ENCODE measurements at places on chromosomes 7 and 10.

DNA sequence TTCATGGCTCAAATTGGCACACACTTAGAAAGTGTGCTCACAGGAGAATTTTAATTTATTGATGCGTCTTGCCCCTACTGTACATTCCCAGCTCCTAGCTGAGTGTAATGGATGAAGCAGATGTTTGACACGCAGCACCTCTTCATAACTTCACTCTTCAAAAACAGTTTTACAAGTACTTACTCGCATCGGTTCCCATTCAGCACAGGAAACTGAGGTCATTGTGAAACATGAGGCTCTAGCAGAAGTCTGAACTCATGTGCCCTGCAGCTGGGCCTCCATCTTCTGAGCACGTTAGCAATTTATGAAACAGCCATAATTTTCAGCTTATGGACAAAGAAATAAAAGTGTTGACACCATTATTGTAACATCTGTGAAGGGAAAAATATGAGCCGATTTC, 558.9 kb upstream of the MGMT start:
- DNase-seq: no peak

DNA sequence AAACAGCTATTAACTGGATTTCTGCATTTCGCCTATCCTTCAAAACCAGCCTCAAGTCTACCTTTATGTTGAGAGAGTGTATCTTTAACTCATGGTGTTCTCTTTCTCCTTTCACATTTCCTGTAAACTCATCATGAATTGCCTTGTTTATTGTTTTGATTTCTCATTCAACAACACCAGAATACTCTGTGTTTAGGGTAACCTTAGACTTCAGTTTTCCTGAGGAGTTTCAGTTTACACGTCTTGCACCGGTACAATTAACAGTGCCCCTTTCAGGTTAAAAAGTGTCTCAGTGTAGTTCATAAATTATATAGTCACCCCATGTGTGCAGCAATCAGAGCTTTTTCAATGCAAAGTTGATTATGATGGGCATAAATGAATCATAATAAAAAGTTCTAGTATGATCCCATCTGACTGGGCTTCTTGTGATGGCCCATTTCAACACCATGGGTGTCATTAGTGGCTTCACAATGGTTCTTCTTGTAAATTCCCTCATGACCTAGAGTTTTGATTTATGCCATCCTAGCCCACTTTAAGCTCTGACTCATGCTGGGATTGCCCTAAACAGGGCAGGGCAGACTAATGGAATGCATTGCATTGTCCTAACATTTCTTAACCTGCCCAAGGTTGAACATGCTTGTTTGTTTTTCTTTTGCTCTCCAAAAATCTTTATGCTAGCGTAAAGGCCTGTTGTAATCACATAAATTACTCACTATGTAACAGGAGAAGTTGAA, 22.0 kb downstream of the ITGB8 start:
- DNase-seq: no peak

DNA sequence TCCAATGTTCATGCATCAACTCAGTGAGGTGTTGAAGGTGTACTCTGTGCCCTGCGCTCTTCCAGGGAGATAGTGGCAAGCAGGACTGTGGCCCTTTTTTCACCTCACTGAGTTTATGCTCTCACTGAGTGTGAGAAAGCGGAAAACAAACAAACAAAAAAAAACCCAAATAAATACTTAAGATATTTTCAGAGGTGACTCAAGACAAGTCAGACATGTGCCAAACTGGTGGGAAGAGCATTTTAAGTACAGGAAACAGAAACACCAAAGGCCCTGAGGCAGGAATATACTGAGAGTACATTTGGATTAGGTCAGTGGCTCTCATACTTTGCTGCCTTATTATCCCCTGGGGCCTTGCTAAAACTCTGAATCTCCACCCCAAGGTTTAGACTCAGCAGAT, 111.9 kb upstream of the IGFBP3 start:
- DNase-seq: no peak

DNA sequence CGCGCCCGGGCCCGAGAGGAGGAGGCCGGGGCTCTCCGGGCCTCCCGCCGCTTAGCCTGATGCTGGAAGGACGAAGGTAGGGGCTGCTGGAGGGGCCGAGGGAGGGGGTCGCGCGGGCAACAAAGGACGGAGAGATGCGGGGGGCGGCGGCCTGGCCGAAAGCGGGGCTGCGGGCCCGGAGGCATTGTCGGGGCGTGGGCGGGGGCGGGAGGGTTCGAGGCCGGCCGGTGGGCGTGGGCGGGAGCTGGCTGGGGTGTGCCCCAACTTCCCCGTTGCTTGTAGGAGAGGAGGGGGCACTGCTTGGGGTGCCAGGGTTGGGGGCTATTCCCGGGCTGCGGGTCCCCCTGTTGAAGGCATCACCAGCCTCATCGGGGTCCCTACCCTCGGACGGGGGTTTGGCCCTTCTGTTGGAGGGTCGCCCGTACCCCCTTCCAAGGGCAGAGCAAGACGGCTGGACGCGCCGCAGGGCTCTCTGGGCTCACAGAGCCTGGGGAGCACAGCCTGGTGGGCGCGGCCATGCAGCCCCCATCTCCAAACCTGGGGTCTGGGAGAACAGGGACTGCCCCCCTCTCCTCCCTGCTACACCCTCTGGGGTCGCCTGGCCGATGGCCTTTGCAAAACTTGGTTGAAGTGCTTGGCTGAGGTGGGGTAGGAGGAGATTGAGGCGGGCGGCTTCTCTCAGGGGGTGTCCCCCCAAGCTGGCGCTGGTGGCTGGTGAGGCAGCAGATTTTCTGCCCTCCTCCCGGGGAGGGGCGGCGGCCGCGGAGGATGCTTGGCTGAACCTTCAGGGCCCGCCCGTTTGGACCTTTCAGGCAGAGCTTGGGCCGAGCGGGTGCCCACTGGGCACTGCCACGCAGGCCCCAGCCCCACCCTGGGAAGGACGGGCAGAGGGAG, 699 bp downstream of the CLIP2 start:
- DNase-seq: no peak

GRCh38 chr10:29189256-29189655, 99.6 kb upstream of the LYZL1 start:
- no peak for DNase-seq

DNA sequence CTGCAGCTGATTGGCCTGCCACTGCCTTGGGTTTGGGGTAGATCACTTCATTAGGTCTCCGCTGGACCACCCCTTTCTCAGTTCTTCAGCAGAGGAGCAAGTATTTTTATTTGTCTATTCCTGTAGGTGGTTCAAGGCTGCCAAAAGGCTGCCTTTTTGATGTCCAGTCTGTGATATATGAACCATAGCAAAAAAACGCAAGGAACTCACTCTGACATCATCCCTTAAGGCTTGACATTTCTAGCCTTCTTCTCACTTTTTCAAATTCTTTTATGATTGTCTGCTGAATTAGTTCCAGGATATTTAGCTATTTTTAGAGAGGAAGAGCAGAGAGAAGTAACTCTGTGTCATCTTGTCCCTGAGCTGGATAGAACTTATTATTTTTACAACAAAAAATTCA, 269.2 kb downstream of the BAMBI start:
- no peak for DNase-seq

DNA sequence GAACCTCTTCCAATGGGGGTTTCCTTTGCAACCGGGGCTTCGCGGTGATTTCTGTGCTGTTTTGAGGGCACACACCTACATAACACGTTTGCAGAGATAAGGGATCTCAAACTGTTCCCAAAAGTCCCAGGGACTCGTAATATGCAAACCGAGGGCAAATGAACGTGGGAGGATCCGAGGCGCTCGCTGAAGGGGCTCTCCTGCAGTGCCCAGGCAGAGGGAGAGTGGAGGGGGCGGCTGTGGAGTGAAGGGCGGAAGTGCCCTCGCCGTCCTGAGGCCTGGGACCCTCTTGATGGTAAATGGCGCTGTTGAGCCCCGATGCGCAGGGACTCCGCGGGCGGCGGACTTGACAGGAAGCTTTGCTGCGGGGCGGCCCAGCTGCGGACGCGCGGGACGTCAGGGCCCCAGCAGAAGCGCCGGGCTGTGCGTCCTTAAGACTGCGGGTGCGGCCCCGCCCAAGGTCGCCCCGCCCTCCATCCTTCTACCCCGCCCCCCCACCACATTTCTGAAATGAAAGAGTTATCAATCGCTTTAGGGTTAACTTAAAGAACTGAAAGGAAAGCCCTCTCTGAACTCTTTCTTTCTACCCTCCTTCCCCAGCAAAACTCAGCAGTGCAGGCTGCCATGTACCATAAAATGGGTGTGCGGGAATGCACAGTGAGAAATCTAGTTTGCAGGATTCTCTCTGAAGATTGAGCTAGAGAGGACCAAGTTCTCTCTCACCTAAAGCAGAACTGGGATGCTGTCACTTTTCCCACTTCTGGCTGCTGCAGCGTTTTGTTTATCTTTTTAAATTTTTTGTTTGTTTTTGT, 151.8 kb upstream of the YAE1 start:
- DNase-seq: no peak

DNA sequence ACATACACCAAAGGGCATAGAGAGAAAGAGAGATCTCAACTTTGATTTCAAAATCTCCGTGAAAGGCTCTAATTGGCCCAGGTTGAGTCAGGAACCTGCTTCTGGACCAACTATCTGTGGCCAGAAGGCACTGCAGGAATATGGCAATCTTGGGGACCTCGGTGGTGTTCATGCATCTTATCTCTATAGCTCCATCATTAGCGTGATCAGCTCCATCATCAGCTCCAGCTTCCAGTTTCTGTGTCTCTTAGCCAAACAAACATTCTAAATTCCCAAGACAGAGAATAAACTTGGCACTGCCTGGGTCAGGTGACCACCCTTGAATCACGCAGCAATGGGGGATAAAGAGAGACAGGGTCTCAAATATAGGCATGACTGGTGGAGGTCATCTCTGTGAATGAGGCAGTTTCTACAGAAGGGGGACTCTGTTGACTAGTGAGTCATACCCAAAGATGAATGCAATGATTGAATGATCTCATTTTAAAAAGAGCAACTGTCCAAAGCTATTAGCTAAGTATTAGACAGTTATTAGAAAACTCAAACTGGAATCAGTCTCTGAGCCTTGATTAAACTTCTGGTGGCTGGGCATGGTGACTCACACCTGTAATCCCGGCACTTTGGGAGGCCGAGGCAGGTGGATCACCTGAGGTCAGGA, 5.4 kb upstream of the NRF1 start:
- no peak for DNase-seq

DNA sequence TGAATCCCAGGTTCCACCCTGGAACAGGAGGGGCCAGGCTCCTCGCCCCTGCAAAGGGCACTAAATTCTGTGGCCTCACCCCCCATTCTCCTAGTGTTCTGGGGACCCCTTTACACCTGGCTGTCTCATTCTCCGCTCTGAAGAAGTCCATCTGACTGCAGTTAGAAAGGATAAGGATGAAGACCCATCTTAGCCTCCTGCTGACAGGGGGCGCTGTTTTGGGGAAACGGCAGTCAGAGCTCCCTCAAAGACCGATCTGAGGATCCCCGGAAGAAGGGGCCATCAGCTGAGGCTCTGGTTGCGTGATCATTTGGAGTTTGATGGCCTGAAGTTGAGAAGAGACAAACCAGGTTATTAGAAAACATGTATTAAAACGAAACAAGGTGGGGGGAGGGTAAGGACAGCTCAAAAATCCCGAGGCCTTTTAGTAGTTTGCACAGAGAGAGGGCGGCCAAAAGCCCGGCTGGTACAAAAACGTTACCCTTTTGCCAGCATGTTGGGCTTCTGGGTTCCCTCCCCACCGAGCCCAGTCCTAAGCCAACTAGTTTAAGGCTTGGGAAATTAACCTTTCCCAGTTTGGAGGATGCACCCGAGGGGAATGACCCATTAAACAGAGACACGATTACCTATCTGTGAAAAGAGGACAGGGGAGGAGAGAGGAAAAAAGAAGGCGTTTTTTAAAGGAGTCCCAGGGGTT, 102.8 kb downstream of the CHN2 start:
- DNase-seq: no peak

- DNase-seq: no peak
Measured at GRCh38 chr7:21702303-21702702, 159.5 kb downstream of the DNAH11 start.

DNA sequence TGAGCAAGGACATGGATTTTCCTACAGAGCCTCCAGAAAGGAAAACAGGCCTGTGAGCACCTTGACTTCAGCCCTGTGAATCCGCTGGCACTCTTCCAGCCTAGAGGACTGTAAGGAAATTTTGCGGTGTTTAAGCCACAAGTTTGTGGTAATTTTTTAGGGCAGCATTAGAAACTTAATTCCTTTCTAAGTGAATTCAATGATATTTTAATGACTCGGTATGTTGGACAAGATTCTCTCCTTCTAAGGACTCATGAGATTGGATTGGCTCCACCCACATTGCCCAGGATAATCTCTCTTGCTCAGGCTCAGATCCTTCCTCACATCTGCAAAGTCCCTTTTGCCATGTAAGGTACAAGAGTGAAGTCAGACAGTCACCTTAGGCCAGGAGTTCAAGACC, 4.5 kb downstream of the LYZL2 start:
- DNase-seq: no peak

DNA sequence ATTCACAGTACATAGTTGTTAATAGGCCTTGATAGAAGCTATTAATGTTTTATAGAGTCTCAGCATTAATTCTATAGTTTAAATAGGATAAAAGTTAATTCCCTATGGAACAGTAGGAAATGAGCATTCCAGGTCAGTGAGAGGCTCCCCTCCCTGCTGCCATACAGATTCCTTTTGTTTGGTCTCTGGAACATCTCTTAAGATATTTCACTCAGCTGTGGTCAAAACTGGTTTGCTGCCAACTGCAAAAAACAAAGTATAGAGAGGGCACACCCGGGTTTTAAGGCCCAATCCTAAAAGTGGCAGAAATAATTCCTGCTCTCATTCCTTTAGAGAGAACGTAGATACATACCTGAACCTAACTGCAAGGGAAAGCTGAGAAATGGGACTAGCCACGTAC, 51.3 kb downstream of the MDFIC start:
- DNase-seq: no peak

GRCh38 chr7:8217200-8218068, 44.5 kb downstream of the ICA1 start:
- no peak for DNase-seq

DNA sequence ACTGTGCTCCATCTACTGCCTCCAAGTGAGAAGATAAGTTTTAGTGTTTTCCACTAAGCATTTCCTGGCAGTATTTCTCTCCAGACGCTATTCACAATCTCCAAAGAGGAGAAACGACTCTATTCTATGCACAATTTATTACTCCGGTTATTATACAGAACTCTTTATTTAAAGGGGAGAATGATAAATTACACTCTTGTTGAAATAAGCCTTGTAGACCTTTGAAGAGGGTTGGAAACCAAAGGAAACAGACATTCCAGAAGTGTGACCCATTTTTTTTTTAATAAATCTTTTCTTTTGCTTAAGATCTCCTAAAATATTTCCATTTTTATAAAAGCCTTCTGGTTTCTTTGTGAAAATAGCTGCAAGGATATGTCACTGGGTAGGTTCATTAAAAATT, 76.1 kb upstream of the HDAC9 start:
- DNase-seq: no peak

DNA sequence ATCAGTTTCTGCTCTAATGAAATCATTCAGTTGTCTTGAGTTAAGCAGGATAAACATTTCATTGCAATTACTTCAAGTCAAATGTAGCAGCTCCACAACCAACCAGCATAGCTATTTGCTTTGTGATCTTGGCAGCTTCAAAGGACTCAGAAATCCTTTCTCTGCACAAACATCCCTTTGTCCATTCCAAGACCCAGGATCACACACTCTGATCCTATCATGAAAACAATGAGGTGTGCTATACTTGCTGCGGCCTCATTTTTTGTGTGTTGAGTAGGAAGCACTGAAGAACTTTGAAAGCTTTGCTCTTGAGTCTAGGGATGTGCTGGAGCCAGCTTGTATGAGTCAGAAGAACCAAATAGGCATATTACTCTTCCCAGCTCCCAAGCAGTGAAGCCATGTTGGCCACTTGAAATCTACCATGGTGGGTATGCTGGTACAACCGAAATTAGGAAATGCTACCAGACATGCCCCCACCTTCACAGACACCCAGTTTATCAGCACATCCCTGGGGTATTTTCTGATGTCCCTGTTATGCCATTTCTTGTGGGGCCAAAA, 199.4 kb upstream of the PRSS58 start:
- DNase-seq: no peak
